ENCODE measurements at places on chromosomes 6 and 20.
A peak's percentile ranks its signal among the peaks of the same experiment; 100 is the strongest.

GRCh38 chr20:17921774-17922173 lies 46.8 kb downstream of the SNX5 start:
- DNase-seq: no peak

- DNase-seq: no peak
Measured at GRCh38 chr6:15297895-15298590, 52.2 kb downstream of the JARID2 start.

DNA sequence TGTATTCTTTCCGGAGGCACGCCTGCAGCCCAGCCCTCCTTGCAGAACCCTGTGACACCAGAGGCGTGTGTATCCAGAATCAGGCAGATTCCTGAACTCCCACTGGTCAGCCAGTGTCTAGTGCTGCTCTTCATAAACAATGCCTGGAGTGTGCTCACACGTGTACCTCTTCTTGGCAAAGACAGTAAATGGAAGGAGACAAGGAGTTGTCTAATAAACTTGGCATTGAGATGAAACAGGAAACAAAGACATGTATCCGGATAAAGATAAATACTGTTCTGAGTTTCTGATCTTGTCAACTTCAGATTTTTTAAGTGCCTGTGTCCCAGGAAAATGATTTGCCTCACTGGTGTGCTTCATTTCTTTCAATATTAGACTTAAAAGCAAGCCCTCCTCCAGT lies 1.7 kb downstream of the RPS6KA2 start:
- no peak for DNase-seq

DNA sequence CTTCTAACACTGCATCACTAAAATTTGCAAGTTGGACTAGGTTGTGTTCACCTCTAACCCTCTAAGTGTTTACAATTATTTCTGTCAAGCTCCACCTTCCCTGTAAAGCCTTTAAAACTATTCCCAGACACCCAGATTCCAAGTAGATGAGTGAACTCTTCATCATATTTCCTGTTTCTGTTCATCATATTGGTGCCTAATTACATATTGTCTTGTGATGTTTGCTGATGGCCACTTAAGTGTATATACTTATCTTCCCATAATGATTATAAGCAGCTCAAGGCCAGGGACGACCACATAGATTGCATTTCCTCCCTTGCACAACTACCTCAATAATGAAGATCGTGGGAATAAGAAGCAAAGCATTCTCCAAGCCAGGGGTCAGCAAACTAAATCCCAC lies 16.8 kb downstream of the TNFRSF21 start:
- DNase-seq: no peak

- DNase-seq: no peak
Measured at GRCh38 chr20:55166063-55166462, 690.7 kb downstream of the DOK5 start.

GRCh38 chr6:157226761-157227160 lies 96.6 kb downstream of the TMEM242 start:
- no peak for DNase-seq

DNA sequence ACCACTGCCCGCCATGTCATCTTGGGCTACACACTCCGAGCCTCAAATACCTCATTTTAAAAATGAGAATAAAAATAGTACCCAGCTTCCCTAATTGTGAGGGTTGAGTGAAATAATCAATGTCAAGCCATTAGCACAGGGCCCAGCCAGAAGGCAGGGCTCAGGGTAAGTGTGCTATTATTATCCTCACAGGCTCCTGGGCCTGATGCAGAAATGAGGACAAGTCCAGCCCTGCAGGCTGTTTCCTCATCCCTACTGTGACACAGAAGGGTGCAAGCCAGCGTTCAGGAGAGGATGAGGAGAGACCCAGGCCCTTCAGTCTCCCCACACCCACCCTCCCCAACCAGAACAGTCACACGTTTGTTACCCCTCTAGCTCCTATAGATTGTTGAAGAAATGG lies 4.0 kb downstream of the DLK2 start:
- DNase-seq: no peak

- DNase-seq: no peak
Measured at GRCh38 chr6:26025047-26025893, 62.0 kb upstream of the HFE start.

DNA sequence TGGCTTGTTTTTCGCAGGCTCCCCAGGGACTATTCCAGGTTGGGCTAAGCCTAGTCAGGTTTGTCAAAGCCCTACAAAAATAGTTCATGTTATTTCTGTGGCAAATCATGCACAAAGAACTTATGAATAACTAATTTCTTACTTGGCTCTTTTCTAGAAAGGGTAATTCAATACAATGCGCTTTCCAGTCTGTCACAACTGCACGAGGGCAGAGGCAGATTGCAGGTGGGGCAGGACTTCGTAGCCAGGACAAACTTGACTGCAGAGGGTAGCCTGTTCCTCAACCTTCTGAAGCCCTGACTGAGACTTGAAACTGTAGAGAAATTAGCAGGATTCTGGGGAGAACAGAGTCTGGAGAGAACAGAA lies 253.5 kb downstream of the QKI start:
- DNase-seq: no peak

GRCh38 chr6:36683656-36684446 lies 5.3 kb downstream of the CDKN1A start:
- no peak for DNase-seq

- peak; percentile 20 for DNase-seq
Measured at GRCh38 chr6:117605169-117605826, 3.0 kb upstream of the GOPC start.

- no peak for DNase-seq
Measured at GRCh38 chr20:4601630-4602296, 119.9 kb upstream of the PRND start.

DNA sequence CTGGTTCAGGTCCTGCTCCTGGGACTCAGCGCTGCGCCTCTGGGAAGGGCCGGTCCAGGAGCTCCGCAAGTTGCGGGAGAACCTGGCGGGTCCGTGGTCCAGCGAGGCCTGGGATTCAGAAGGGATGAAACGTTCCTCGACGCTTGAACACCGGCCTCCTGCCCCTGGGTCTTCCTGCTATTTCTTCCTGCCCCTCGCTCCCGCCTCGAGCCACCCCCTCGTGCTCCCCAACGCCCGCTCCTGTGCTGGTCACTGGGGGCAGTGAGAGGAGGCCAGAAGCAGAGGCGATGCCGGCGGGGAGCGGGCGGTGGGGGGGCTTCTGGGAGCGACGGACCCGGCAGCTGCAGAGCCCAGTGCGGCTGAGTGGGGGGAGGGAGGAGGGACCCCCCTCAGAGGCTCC lies 20.8 kb upstream of the KIF25 start:
- no peak for DNase-seq

- DNase-seq: no peak
Measured at GRCh38 chr20:48292806-48293205, 507.5 kb upstream of the SULF2 start.

DNA sequence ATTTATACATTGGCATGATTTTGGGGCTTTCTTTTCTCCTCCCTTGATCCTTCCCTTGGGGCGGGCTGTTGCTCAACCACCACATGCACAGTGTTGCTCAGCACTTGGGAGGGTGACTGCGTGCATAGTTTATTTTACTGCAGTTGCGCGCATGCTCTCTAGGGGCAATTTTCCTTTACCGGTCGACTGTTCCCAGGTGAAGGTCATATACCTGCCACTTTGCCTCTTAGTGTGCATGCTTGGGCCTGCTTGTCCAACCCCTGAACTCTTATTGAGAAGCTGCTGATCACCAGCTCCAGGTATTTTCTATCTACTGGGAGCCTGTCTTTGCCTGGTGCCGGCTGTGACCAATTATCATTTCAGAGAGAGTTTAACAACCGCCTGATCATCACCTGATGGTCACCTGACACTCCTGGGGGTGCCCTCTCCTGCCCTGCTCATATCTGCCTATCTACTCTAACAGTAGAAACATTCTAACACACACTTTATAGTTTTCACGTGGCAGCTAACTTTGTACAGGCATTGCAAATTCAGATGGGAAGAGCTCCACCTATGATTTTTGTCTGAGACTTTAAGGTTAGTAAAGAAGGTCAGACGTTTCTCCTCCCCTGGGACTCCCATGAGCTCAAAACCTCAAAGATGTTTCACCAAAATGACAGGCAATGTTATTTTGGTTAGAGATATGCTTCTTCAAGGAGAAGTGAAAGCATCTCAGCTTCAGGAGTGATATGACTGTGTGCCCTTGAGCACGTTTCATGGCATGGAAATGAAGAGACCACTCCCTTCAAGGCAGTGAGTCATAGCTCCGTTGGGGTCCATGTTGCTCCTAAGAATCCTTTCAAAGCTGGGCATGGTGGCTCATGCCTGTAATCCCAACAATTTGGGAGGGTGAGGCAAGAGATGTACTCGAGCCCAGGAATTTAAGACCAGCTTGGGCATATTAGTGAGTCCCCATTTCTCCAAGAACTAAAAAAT lies 227.5 kb upstream of the MYLIP start:
- no peak for DNase-seq

DNA sequence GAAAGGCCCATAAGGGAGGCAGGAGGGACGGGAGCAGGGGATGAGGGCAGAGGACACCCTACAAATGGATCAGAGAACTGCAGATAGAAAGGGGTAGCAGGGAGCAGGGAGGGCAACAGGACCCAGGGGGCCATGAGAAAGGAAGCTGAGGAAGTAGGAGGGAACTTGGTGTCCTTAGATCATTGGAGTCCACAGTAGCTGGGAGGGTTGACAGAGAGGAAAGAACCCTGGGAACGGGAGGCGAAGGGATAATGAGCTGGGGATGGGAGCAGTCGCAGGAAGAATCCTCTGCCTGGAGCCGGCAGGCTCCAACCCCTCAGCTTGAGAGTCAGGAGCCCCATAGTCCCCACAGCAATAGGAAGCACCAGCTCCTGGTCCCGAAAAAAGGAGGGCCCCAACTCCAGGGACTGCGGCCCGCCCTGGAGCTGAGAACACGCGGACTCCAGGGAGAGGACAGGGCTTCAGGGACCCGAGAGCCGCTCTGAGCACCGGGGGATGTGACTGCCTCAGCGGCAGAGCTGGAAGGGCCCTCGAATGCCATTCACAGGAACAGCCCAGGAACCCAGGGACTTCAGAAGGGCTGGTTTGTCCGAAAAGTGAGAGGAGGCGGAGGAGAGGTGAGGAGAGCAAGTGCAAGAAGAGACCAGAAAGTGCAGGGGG lies 32.7 kb downstream of the HLA-A start:
- no peak for DNase-seq

DNA sequence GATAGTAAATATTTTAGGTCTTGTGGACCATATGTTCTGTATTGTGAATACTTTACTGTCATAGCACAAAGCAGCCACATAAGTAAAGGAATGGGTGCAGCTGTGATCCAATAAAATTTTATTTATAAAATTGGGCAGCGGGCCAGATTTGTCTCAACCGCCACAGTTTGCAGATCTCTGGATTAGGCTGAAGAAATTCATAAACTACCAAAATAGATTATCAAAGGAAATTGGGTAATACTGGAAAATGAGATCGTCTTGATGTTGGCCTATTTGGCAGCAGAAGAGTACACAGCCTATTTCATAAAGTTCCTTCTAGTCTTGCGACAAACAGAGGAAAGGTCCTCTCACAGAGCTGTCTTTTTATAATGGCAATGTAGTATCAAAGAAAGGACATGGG lies 69.8 kb downstream of the DZANK1 start:
- DNase-seq: no peak

GRCh38 chr20:6671829-6672228 lies 95.7 kb upstream of the BMP2 start:
- no peak for DNase-seq

GRCh38 chr6:127348028-127348661 lies 4.7 kb upstream of the ECHDC1 start:
- DNase-seq: no peak

DNA sequence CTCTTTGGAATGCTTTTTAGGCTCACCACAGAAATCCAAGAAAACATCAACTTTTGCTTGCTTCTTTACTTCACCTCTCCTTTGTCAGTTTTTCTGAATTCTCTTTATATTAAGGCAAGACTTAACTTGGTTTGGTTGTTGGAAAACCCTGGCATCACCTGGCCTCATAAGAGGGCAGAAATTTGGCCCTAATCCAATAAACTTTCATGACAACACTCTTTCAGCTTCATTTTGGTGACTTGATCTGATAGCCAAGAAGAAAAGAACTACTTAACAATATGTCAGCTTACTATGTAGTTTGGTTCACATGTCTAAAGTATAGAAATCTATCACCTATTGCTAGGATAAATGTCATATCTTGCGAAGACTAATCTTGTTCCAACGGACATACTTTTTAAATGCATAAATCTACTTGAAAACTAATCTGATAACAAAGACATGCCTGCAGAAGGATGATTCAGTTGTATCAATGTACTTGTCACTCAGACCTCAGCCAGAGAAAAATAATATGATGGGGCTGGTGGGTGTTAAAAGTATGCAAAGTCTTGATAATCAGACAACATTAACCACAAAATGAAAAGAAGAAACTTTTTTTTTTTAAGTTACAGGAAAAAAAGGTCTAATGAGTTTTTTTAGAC lies 19.3 kb upstream of the HBS1L start:
- no peak for DNase-seq

GRCh38 chr20:3452690-3453089 lies 18.1 kb upstream of the ATRN start:
- no peak for DNase-seq

DNA sequence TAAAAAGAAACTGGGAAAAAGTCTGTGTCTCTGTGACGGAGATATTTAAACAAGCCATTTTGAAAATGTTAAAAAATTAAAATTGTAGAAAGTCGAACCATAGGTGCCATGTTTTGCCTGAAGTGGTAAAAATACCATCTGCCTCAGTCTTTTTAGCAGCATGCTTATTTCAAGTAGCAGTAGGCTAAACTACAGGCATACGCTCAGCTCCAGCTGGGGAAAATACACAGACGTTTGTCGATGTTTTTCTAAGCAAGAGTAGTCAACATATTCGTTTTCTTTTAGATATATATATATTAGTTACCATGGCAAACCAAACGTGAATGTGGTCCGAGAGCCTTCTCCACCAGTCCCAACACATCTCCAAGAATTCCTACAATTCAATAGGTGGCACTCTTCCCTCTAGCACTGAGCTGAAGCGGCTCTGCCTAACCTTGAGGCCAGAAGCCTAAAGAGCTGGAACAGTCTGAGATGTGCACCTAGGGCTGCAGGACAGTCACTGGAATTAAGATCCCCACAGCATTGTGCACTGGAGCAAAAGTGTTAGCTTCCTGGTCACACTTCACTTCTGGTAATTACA lies 70.2 kb upstream of the BEND3 start:
- DNase-seq: no peak

DNA sequence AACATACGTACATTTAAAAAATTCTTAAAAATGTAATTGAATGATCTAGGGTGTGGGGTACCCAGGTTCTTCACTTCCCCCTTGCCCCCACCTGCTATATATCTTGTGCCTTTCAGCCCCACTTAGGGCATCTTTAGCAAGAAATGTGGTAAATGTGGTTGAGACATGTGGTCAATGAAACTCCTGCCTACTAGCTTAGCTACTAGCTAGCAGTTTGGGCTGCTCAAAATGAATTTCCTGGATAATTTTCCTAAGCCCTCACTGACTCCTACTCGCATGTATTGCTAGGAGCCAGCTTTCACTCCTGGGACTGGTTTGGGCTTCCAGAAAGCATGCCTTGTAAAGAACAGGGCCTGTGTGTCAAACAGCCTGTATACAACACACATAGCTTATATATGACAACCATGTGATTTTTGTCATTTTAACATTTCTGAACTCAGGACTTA lies 257.3 kb downstream of the ATXN1 start:
- no peak for DNase-seq
